ENCODE measurements at places on chromosomes 2 and 18. TPM values are rescaled to one million over a fixed set of nuclear protein-coding genes. Genes with fewer than 3 reads are reported as not detected.

Gene TGFA
- total RNA-seq = 3.7 TPM

Gene NTSR2
- total RNA-seq = not detected

Gene PSMD14
- 88.7 TPM for total RNA-seq

Gene SPATA3
- not detected for total RNA-seq

Gene CYRIA
- total RNA-seq = 8.2 TPM

Gene TUBA3E
- not detected for total RNA-seq

Gene GALNT5
- 0.06 TPM for total RNA-seq

Gene AP1S3
- total RNA-seq = 19.7 TPM

DNA sequence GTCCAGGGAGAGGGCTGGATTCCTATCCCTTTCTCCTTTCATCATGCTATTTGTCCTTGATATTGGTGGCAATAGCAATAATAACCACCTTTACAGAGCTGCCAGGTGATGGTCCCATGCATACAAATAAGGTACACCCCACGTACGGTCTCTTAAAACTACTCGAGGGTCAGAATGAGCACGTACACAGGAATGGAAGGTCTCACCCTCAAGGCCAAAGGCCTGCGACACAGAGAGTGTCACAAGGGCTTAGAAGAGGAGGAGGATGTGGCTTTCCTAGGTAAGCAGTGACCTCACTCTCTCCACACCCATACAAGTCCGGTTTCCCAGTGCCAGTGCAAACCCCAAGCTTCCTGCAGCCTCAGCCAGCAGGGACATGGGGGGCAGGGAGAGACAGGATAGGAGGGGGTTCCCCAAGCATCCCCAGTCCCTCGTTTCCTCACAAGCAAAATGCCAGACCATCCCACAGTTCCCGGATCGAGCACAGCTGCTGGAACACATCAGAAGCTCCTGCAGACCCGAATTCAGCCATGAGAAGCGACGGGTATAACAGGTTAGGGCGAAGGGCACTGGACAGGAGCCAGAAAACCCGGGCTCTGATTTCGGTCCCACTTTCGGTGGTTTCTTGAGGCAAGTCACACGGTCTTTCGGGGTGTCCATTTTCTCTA, 49.2 kb downstream of the PLB1 start:
- no peaks in the 10 kb centered on the region for H3K4me1 ChIP-seq
- no peak overlapping the region for H3K27ac ChIP-seq
- no peak for DNase-seq
- H3K4me3 ChIP-seq = no peak overlapping the region

- no peaks in the 10 kb centered on the region for H3K4me1 ChIP-seq
- DNase-seq = peak; percentile 78
- no peak overlapping the region for H3K27ac ChIP-seq
- no peaks in the 10 kb centered on the region for H3K36me3 ChIP-seq
- peak overlapping the region; percentile 75 for H3K4me3 ChIP-seq
Measured at GRCh38 chr2:142130111-142131009, 456 bp downstream of the LRP1B start.

DNA sequence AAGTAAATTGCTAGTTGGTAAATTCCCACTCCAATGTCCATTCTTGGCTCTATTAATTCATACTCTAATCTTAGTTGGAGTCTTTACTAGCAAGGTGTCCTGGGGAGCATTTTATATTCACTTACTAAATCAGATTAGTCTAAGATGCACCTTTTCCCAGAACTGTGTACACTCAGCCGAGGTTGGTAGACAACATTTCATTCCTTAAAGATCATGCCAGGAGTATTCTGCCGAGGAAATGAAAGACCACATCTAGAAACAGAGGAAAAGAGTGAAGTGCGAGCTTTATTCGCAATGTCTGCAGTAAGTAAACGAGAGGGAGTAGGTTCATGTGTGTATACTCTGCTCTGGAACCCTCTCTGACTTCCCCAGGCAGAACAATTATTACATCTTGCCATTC, 14.6 kb upstream of the KYNU start:
- H3K27ac ChIP-seq = no peak overlapping the region
- DNase-seq = no peak
- H3K36me3 ChIP-seq = no peaks in the 10 kb centered on the region
- no peaks in the 10 kb centered on the region for H3K27me3 ChIP-seq
- no peaks in the 10 kb centered on the region for H3K4me1 ChIP-seq

- DNase-seq = no peak
- no peaks in the 10 kb centered on the region for H3K36me3 ChIP-seq
- peaks cover 27% of the 10 kb centered on the region for H3K4me1 ChIP-seq
- no peak overlapping the region for H3K4me3 ChIP-seq
- no peaks in the 10 kb centered on the region for H3K27me3 ChIP-seq
- no peak overlapping the region for H3K27ac ChIP-seq
Measured at GRCh38 chr2:69721022-69721421, 20.9 kb upstream of the ANXA4 start.

DNA sequence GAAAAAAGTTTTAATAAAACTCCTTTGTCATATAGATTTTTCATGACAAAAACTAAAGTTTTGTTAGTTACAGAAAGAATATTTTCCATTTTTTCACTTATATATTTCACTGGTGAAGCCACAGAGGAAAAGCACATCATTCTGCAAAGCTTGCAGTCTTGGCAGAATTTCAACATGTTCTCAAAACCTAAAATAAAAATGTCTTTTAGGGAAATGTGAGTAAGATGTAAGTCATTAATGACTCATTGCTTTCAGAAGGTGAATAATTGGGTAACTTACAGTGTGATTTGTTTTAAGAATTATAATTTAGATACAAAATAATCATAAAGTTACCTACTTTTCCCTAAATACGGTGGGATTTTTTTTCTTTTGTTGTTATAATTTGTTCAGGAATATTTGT, 43.4 kb upstream of the TNFRSF11A start:
- no peak for DNase-seq
- no peak overlapping the region for H3K4me3 ChIP-seq
- H3K27me3 ChIP-seq = no peaks in the 10 kb centered on the region

DNA sequence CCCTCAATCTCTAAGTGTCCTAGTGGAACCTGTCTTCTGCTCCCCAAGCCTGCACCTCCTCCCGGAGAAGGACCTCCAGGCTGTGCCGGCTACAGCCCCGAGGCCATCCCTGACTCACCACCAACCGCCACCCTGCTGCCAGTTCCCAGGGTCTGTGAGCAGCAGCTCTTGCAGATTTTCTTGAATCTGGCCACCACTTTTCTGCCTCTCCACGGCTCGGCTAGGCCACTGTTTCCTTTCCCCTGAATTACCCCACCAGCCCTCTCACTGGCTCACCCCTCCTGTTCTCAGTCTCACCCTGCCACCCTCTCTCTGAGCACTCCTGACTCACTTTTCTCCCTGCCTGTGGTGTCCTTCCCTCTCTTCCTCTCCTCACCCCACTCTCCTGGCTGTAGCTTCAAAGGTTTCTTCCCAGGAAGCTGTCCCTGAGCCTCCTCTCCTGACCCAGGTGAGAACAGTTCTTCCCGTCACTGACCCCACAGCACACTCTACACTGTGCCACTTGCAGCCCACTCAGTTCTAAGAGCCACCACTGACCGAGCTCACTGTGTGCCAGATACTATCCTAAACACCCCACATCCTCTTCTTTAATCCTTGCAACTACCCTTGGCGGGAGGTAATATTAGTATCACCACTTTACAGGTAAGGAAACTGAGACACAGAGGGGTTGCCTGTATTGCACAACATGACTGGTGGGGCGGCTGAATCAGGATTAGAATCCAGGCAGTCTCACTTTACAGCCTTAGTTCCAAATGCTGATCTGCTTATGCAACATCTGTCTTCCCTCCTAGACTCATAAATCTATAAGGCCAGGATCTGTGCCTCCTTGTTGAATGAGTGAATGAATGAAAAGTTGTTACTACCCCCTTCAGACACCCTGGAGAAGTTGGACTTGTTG, 111.6 kb downstream of the SMAD7 start:
- peaks cover 5% of the 10 kb centered on the region for H3K4me1 ChIP-seq
- DNase-seq = no peak
- H3K36me3 ChIP-seq = no peaks in the 10 kb centered on the region

DNA sequence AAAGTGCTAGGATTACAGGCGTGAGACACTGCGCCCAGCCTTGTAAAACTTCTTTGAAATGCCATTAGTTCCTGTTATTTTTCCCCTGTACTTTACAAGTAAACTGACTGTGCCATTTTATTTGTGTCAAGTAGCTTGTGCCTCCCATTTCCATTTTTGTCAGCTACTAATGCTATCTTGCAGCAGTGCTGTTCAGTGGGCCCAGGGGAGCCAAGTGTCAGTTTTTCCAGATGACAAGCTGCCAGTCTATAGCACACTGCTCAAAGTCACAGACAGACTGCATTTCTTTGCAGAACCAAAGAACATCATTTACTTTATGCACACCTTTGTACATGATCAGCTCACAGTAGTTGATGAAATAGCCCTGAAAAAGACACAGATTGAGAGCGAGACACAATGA, 901.3 kb upstream of the CDH2 start:
- DNase-seq = no peak
- H3K4me3 ChIP-seq = no peak overlapping the region
- H3K27ac ChIP-seq = no peak overlapping the region
- H3K27me3 ChIP-seq = no peaks in the 10 kb centered on the region
- H3K36me3 ChIP-seq = no peaks in the 10 kb centered on the region

DNA sequence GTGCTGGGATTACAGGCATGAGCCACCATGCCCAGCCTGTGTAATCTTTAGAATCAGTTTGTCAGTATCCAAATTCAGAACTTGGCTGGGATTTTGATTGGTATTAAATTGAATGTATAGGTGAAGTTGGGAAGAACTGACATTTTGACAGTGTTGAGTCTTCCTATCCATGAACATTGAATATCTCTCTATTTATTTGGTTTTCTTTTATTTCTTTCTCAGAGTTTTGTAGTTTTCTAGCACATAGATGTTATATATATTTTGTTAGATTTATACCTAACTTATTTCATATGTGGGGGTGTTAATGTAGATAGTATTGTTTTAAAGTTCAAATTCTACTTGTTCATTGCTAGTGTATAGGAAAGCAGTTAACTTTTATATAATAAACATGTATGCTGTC, 31.5 kb downstream of the CEP192 start:
- H3K4me3 ChIP-seq = no peak overlapping the region
- H3K36me3 ChIP-seq = peaks cover 30% of the 10 kb centered on the region
- no peaks in the 10 kb centered on the region for H3K4me1 ChIP-seq
- DNase-seq = no peak

DNA sequence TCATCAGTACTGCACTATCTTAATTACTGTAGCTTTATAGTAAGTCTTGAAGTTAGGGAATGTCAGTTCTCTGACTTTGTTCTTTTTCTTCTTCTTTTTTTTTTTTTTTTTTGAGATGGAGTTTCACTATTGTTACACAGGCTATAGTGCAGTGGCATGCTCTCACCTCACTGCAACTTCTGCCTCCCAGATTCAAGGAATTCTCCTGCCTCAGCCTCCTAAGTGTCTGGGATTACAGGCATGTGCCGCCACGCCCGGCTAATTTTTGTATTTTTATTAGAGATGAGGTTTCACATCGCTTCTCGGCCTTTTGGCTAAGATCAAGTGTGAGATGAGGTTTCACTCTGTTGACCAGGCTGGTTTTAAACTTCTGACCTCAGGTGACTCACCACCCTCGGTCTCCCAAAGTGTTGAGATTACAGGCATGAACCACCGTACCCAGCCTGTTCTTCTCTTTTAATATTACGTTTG, 41.9 kb upstream of the TANC1 start:
- H3K27ac ChIP-seq = no peak overlapping the region
- H3K36me3 ChIP-seq = no peaks in the 10 kb centered on the region
- peaks cover 3% of the 10 kb centered on the region for H3K4me1 ChIP-seq
- no peaks in the 10 kb centered on the region for H3K27me3 ChIP-seq

DNA sequence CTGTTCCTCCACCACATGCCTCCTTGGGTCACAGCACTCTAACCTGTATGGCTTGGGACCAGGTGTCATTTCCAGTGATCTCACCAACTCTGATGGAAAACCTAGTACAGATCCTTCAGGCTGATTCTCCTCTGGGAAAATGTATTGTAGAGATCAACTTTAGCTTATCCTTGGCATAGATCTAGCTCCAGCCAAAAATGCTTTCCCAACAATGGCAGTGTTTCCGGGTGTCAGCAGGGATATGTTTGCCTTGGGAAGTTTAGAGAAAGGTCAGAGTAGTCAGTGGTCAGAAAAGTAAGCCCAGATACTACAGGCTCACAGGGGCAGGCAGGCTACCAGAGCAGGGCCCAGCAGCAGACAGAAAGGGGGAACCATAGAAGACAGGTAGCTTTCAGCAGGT, 73.6 kb downstream of the CD8B2 start:
- H3K27me3 ChIP-seq = no peaks in the 10 kb centered on the region
- no peak overlapping the region for H3K27ac ChIP-seq
- no peak overlapping the region for H3K4me3 ChIP-seq
- DNase-seq = no peak
- no peaks in the 10 kb centered on the region for H3K36me3 ChIP-seq

- no peaks in the 10 kb centered on the region for H3K27me3 ChIP-seq
- H3K36me3 ChIP-seq = peaks cover 5% of the 10 kb centered on the region
- H3K4me3 ChIP-seq = no peak overlapping the region
Measured at GRCh38 chr18:70326255-70326654, 37.4 kb downstream of the SOCS6 start.

- no peak overlapping the region for H3K4me3 ChIP-seq
- H3K27ac ChIP-seq = no peak overlapping the region
- no peak for DNase-seq
- H3K4me1 ChIP-seq = peaks cover 9% of the 10 kb centered on the region
- H3K27me3 ChIP-seq = no peaks in the 10 kb centered on the region
Measured at GRCh38 chr2:120818441-120818920, 82.8 kb downstream of the GLI2 start.

GRCh38 chr2:227608561-227609338, 5.9 kb downstream of the SCYGR3 start:
- no peak overlapping the region for H3K27ac ChIP-seq
- H3K27me3 ChIP-seq = no peaks in the 10 kb centered on the region
- no peak for DNase-seq
- H3K4me1 ChIP-seq = no peaks in the 10 kb centered on the region

DNA sequence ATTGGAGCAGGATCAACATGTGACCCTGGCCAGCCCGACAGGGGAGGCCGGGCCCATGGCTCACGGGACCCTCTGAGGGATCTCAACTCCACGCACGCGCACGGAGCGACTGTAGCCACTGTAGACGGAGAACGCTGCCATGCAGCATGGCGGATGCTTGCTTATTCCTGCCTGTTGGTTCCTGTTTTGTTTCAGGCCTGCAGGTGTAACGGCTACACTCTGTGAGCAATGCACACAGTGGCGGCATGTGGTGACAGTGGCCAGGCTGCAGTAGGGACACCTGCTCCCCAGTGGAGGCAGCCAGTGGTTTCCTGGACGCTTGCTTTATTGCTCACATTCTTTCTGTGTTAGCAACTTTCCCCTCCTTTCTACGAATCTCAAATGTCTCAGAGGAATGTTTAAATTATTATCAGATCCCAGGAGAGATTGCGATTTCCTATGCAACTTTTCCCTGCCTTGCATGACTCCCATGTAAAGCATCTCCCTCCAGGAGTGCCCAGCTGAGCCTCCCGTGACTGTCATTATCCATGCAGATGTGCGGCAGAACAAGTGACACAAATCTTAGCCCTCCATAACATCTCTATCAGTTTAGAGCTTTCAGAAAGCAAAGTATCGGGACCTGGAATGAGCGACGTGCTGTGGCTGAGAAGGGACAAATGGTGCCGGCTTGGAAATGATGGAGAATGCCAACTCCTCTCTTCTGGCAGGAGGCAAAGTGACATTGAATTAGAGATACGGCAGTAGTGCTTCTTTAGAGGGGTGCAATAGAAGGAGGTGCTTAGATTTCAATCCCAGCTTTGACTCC, 209.7 kb downstream of the ASB1 start:
- no peak for DNase-seq
- no peak overlapping the region for H3K27ac ChIP-seq
- H3K27me3 ChIP-seq = no peaks in the 10 kb centered on the region
- H3K4me3 ChIP-seq = no peak overlapping the region
- no peaks in the 10 kb centered on the region for H3K36me3 ChIP-seq

GRCh38 chr2:19753314-19753713, 148.5 kb downstream of the TTC32 start:
- H3K27me3 ChIP-seq = no peaks in the 10 kb centered on the region
- H3K4me3 ChIP-seq = no peak overlapping the region
- no peak for DNase-seq
- no peak overlapping the region for H3K27ac ChIP-seq
- no peaks in the 10 kb centered on the region for H3K4me1 ChIP-seq
- no peaks in the 10 kb centered on the region for H3K36me3 ChIP-seq
